Non-pigmented ciliary epithelial cell (primary cell): ENCODE measurements at places on chromosomes 12 and 14.

DNA sequence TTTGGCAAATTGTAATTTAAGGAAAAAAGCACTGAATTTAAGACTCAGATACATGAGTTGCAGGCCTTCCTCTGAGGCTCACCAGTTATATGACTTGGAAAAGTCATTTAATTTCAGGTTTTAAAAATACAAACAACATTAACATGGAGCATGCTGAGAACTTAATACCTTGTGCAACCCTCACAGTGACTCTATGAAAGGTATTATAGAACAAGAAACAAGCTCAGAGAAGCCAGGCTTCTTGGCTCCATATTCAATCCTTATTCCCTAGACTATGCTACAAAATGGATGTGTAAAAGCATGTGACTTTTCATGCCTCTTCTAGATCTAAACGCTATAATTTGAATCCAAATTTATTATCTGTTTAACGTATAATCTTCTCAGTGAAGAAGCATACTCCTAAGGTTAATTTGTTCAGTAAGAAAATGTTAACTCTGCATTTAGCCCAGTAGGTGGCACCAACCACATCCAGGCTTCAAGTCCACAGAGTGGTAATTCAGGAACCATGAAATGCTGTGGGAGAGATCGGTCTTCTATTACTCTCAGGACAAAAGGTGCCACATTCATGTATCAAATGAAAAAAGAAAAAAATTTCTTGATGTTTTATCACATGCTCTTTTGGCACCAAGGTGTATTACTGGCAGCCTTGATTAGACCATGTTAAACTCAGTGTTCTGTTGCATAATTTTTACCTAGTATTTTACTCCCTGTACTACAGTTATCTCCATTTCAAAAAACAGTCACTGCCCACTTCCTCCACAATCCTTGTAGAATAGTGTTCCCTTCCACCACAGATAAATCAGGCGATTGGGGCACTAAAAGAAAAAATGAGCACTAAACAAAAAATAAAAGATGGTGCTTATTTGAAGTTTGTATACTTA lies 9.3 kb downstream of the CCDC196 start:
- no peak for DNase-seq

DNA sequence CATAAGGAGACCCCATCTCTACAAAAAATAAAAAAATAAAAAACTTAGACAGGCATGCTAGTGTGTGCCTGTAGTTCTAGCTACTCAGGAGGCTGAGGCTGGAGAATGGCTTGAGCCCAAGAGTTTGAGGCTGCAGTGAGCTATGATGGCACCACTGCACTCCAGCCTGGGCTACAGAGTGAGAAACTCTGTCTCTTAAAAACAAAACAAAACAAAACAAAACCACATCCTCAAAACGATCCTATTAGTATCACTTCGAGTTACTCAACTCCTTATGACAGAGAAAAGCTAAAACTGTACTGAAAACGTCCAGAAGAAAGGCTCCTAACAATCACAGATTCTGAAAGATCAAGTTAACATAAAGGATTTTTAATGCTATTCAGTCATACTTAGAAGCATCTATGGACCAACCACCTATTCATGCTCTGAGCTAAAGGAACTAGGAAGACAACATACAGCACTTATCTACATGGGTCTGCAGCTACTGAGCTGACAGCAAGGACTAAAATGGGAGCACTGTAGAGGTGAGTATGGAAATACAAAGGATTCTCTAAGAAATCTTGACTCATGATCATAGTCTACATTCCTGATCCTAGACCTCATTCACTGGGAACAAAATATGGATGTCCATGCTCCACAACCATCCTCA lies 75.3 kb upstream of the DUSP6 start:
- no peak for DNase-seq

DNA sequence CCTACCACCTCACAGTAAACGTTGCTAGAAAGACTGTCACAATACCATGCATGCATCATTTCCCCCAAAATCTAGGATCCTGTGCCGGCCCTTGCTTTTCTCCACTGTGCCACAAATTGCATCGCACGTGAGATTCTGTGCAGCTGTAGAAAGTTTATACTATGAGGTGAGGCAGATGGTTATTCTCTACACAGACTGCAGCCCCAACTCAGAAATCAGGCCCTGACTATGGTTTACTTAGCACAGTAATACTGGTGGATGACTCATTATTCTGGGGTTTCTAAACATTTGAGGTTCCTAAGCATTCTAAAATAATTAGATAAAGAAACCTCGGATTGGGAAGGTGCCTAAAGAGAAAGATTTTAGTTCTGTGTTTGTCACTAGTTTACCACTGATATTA lies 163.8 kb upstream of the CCDC198 start:
- peak; percentile 8 for DNase-seq

- no peak for DNase-seq
These were observed 256.5 kb upstream of the USP15 start for GRCh38 chr12:62003701-62004100.

DNA sequence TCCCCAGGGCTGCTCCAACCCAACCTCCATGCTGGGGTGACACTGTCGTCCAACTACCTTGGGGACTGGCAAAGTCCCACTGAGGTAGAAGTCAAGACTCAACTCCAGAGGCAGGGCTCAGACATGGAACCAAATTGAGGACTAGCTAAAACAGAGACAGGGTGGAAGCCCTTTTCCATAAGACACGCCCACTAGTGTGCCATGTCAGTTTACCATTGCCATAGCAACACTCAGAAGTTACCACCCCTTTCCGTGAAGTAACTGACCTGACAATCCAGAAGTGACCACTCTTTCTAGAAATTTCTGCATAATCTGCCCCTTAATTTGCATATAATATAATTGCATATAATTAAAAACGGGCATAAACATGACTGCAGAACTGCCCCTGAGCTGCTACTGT lies 409.6 kb downstream of the MED13L start:
- no peak for DNase-seq

GRCh38 chr14:102086709-102086971 lies 204 bp downstream of the HSP90AA1 start:
- no peak for DNase-seq

DNA sequence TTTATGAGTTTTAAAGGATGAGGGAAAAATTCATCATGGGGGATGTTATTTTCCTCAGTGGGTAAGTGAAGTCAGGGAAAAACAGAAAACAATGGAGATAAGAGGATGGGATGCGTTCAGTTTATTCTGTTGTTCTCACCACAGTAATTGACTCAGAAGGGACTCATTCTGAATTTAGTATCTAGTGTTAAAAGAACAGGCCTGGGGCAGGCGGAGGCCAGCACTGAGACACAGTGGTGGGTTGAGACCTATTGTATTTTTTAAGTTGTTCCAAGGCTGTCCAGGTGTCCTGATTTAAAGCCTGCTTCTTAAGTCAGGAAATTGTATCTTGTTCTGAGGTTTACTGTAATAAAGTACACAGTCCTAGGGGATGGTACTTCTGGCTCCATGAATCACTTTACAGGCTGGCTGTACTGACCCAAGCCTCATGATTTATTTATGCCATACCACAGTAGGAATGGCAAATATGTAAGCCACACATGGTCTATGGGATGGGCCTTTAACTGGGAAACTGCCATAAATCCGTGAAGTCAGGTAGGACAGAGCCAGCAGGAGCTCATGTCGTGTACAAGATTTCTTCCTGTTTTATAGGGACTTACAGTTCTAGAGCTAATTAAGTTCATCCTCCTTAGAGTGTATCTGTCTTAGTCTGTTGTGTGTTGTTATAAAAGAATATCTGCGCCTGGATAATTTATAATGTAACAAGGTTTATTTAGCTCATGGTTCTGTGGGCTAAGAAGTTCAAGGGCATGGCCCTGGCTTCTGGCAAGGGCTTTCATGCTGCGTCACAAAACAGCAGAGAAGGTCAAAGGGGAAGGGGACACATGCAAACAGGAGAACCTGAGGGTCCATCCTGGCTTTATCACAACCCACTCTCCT lies 244.1 kb downstream of the FBXL14 start:
- DNase-seq, result peak; percentile 76

DNA sequence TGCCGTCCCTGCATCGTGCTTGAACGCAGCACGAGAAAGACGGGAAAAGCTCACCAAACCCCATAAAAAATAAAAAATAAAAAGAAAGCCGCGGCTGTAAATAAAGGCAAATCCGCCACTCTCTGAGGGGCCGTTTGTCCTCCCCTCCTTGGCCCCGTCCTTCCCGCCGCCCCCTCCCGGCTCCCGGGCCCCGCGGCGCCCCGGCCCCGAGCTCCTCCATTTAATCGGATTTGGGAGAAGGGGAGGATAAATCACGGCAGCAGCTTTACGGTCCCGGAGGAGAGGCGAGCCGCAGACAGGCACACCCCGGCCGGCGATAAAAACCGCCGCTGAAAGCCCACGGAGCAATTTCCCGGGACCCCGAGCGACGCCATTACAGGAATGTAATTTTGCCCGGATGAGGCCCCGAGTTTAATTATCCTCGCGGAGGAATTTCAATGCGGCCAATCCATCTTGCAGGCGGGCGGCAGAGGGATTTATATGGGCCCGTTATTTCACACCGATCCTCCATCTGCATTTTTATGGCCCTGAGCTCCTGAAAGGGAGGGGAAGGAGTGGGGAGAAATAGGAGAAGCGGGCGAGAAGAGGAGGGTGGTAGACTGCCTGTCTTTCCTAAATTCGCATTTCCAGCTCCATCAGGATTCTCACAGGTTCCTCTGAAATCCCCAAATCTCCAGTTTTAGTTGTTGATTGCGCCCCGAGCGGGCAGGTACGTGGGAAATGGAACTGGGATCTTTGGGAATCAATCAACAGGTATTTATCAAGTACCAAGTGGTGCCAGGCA lies 1.3 kb upstream of the ATP5MC2 start:
- no peak for DNase-seq

GRCh38 chr12:44584625-44585024 lies 291.5 kb downstream of the NELL2 start:
- no peak for DNase-seq

DNA sequence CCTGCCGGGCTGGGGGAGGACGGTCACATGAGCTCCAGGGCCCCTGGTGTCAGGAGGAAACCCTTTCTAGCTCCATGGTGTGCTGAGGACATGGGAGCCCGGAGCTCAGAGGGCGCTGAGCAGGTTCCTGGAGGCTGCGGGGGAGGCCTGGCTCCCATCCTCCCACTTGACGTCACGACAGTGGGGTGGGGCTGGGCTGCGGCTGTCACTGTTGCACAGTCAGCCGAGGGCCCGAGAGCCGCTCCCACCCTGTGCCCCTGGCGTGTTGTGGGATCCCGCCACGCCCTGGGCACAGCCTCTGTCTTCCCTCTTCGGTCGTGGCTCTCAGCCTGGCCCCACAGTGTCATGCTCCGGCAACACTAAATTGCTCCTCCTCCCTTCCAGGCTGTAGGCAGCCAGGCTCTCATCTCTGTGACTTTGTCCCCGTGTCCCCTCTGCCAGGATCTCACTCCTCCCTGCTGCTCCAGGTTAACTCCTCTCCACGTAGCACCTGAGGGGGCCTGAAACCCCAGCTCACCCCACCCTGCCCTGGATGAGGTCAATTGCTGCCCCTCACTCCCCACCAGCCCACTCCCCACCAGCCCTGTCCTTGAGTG lies 33.0 kb downstream of the BEGAIN start:
- DNase-seq, result no peak

DNA sequence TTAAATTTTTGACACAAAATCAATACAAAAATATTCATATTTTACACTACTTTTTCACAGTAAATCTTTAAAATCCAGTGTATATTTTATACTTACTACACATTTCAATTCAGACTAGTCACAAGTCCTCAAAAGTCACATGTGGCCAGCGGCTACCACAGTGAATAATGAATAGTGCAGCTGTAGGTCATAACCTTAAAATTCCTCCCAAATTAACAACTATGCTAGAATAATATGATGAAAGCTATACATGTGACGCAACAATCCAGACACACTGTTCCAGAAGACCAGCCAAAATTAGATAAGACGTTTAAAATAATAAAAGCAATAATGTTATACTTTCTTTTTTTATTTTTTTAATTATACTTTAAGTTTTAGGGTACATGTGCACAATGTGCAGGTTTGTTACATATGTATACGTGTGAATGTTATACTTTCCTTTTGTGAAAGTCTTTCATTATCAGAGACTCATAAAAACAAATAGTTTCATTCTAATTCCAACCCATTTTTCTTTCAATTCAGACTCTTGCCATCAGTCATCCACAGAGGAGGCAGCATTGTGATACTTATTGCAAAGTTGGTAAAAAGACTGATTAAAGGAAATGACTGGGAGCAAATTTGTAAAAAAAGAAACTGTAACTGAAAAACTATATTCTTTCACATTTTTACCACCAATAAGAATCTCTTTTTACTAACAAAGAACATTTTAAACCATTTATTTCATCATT lies 67.0 kb downstream of the C2CD5 start:
- DNase-seq, result peak; percentile 75
